ENCODE measurements at places on chromosomes 16 and 17. TPM values are rescaled to one million over a fixed set of nuclear protein-coding genes. Genes with fewer than 3 reads are reported as not detected.

GRCh38 chr17:8294814-8295316 lies 335 bp downstream of the SLC25A35 start:
- DNase-seq, result no peak

DNA sequence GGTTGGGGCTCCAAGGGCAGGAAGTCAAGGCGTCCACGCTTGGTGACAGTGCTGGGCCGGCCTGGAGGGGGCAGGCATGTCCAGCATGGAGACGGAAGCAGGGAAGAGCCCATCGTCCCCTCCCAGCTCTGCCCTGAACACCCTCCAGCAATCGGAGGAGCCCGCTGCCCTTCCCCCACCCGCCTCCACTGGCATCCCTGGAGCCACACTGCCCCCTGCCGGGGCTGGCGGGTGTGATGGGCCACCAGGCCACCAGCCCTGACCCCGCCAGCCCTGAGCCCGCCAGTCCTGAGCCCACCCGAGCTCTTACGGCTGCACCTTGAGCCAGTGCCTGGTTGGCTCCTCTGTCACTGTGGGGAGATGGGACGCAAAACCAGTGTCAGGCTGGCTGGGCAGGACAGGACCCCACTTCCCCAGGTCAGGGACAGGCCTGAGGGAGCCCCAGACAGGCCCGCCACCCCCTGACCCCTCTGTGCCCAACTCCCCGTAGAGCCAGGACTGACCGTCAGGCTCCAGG lies 4.1 kb upstream of the CDH15 start:
- DNase-seq, result peak; percentile 67

DNA sequence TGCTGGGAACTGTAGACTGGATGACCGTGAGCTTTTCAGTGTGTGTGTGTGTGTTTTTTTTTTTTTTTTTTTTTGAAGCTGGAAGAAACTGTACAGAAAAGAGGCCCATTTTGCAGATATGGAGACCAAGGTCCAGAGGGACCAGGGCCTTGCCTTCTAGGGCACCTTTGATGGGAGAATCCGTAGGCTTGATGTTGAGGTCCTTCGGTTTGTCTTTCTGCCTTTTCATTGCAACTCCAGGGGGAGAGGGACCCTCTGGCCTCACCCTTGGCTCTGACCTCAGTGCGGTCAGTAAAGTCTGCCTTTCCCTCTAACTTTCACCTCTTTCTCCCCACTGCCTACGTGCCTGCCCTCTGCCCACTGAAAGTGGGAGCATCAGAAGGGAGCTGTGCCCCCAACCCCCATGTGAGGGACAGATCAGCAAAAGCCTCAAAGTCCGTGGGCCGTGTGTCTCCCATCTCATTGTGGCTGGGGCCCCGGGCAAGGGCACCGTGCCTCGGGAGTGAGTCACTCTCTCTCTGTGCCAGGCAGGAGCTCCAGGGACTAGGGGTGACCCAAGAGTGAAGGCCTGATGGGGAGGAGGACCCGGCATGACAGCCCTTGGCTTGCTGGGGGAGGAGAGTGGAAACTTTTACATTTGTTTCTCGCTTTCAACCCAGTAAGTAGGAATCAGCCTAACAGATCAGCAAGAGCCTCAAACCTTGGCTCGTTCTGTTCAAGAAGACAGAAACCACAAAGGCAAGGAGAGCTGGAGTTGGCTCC lies 123.6 kb downstream of the CMIP start:
- peak; percentile 64 for DNase-seq

DNA sequence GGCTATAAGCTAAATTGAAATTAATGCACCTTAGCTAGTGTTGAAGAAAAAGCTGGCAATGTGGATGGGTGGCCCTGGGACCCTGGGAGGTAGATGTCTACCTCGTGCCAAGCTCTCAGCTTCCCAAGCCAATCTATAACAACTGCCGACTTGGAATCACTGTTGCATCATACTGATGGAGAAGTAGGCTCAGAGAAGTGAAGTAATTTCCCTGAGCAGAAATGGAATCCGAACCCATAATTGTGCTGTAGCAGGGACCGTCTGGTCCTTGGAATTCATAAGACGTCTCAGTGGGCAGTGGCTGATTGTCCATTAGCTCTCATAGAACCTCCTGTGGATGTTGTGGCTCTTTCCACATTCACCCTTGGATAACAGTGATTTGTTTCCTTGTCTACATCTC lies 196.6 kb downstream of the RAB11FIP4 start:
- no peak for DNase-seq

DNA sequence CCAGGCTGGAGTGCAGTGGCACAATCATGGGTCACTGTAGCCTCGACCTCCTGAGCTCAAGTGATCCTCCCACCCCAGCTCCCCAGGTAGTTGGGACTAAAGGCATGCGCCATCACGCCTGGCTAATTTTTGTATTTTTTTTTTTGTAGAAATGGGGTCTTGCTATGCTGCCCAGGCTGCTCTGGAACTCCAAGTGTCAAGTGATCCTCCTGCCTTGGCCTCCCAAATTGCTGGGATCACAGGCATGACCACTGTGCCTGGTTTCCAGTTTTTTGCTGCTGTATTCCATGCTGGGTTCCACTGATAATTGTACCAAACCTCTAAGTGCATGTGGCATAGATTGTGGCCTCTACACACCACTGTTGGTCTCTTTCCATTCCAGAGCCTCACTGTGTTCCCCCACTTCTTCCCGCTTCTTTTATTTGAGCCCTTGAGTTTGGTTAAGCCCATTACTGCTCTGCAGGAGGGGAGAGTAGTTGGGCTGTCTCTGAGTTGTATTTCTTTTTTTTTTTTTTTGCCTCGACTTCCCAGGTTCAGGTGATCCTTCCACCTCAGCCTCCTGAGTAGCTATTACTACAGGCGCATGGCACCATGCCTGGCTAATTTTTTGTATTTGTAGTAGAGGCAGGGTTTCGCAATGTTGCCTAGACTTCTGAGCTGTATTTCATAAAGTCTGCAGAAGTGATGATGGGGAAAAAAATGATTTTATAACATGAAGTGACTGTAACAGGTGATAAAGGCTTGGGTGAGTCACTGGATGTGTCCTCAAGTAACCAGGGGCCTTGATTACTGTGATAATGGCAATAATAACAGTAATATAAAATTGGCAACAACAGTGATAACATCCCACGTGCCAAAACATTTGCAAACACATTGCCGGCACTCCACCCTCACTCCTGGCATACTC lies 30.0 kb downstream of the EEF2K start:
- DNase-seq, result peak; percentile 55

The KRT33B gene
- total RNA-seq, result not detected

- DNase-seq, result no peak
Measured at GRCh38 chr17:10748531-10749181, 18.8 kb upstream of the TMEM220 start.

The KRT20 gene
- total RNA-seq, result 0.27 TPM

- no peak for DNase-seq
Measured at GRCh38 chr17:79280866-79281572, 206.4 kb downstream of the ENGASE start.

DNA sequence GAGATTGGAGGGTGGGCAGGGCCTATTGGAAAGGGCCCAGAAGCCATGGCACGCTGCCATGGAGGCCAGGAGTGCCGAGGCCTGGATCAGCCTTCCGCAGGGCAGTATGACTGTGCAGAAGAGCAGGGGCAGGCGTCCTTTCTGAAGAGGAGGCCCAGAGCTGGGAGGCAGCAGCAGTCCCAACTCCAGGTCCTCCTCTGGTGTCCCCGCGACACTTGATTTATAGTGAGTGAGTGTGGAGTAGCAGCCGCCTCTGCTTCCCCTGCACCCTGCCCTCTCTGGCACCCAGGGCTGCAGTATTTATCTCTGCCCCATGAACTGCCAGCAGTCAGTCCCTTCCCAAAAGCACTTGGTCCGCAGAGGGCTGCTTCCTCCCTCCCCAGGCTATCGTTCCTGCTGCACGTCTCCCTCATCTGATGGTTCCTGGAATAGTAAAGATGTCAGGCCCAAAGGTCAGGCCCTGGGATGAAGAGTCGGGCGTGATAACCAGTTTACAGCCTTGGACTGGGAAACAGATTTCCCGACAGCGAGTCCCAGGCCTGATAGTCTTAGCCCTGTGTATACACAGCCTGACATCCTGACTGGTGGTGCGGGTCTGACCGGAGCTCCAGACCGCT lies 32.9 kb downstream of the PGS1 start:
- DNase-seq, result no peak

GRCh38 chr16:89253548-89254287 lies 36.2 kb downstream of the ZNF778 start:
- no peak for DNase-seq

DNA sequence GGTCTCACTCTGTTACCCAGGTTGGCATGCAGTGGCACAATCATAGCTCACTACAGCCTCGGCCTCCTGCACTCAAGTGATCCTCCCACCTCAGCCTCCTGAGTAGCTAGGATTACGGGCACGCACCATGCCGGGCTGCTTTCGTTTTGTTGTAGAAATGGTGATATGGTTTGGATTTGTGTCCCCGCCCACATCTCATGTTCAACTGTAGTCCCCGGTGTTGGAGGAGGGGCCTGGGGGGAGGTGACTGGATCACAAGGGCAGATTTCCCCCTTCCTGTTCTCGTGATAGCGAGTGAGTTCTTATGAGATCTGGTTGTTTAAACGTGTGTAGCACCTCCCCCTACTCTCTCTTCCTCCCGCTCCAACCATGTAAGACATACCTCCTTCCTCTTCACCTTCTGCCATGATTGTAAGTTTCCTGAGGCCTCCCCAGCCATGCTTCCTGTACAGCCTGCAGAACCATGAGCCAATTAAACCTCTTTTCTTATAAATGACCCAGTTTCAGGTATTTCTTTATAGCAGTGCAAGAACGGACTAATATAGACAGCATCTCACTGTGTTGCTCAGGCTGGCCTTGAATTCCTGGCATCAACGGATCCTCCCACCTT lies 6.0 kb downstream of the PDZD9 start:
- no peak for DNase-seq

Measured in ovary (tissue), 10 donors.